ENCODE measurements at places on chromosomes 3 and 15.

- DNase-seq = no peak
Measured at GRCh38 chr3:32128936-32129335, 22.5 kb downstream of the GPD1L start.

- no peak for DNase-seq
Measured at GRCh38 chr3:53753518-53754183, 92.6 kb downstream of the CHDH start.

- DNase-seq = no peak
Measured at GRCh38 chr15:64806509-64806908, 18.9 kb downstream of the PIF1 start.

- no peak for DNase-seq
Measured at GRCh38 chr15:56286213-56286612, 42.5 kb upstream of the RFX7 start.

DNA sequence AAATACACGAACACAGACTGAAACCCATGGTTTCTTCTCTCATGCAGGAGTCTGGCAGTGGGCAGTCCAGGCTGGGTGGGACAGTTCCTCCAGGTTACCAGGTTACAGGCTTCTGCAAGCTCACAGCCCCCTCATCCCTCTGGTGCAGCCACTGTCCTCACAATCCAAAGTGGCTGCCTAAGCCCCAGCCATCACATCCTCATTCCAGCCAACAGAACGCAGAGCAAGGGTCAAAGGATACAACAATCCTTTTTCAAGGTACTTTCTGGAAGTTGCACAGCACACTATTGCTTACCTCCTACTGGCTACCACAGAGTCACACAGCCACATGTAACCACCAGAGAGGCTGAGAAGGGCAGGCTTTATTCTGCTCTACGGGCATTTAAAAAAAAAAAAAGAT, 154.6 kb downstream of the NUP210 start:
- no peak for DNase-seq

DNA sequence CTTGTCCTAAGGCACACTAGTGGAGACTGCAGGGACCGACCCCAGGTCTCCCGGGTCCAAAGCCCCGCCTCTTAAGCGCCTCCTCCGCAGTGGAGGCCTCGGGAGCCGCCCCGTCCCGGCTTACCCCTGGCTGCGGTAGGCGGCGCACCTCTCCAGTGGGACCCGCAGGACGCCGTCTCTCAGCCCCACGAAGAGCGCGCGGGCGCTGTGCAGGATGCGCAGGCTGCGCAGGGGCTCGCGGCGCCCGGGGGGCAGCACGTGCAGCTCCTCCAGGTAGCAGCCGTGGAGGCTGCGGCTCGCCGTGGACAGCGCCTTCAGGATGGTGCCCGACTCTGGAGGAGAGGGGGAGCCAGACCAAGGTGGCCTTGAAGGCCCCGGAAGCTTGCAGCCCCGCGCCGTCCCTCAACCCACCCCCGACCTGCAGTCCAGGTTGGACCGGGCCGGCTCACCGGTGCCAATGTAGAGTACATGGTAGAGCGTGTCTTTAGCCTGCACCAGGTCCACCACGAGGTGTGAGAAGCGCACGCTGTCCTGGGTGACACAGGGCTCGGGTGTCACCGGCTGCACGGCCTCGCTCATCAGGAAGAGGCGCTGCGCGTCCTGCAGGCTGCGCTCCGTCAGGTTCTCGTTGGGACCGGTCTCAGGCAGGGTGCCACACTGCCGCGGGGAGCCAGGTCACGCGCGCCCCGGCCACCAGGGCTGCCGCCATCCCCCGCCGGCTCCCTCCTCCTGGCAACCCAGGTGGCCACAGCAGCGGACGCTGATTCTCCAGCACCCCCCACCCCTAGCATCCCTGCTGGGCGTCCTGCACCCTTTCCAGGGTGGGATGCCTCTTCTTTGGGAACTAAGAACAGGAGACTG, 105.5 kb downstream of the SEMA5B start:
- DNase-seq = peak; percentile 42

GRCh38 chr3:179872842-179873241, 163.9 kb downstream of the PEX5L start:
- DNase-seq = no peak

- no peak for DNase-seq
Measured at GRCh38 chr15:97708252-97708651, 252.3 kb upstream of the ARRDC4 start.

- DNase-seq = no peak
Measured at GRCh38 chr15:74933573-74933972, 4.3 kb downstream of the COX5A start.

GRCh38 chr3:51386159-51386851, 1.2 kb downstream of the MANF start:
- no peak for DNase-seq
